ENCODE measurements at places on chromosomes 5 and 9.

- DNase-seq = no peak
These were observed 164.4 kb upstream of the EDIL3 start for GRCh38 chr5:84549054-84549453.

DNA sequence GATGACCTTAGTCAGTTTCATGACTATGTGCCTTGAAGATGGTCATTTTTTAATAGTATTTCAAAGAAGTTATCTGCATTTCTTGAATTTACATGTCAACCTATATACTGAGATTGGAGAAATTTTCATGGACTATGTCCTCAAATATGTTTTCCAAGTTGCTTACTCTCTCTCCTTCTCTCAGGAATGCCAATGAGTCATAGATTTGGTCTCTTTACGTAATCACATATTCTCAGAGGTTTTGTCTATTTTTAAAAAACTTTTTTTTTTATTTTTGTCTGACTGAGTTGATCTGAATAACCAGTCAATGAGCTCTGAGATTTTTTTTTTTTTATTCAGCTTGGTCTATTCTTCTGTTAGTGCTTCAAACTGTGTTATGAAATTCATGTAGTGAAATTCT lies 374.7 kb upstream of the GRIN3A start:
- no peak for DNase-seq

DNA sequence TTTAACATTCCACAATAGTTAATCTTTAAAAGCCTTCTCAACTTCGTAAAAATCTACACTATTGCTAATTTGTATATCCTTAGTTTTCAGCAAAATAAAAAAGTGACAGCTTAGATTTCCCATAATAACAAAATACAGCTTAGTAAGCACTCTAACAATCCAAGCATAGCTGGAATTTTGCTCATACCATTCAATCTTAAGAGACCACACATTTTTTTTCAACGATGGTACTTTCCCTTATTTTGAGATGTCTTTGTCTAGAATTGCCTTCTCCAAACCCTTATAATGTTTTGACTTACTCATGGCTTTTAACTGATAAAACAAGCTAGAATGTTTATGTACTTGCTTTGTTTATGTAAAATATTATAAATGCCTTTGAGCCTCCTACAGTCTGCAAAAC lies 65.6 kb downstream of the HOMER1 start:
- DNase-seq = no peak

DNA sequence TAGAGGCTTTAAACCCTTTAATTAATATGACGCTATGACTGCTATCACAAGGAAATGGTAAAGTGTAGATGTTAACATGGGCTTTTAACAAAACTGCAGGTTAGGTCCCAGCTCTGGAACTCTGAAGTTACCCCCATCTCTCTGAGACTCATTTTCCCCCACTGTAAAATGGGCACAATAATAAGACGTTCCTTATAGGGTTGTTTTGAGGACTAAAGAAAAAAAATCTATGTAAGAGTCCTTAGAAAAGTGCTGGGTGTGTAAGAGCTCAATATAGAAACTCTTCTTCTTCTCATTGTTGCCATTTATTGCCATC lies 45.8 kb upstream of the STK32A start:
- DNase-seq = no peak

GRCh38 chr5:172412724-172413286 lies 41.5 kb downstream of the SH3PXD2B start:
- no peak for DNase-seq

GRCh38 chr5:81505672-81506071 lies 111.7 kb upstream of the ACOT12 start:
- no peak for DNase-seq

DNA sequence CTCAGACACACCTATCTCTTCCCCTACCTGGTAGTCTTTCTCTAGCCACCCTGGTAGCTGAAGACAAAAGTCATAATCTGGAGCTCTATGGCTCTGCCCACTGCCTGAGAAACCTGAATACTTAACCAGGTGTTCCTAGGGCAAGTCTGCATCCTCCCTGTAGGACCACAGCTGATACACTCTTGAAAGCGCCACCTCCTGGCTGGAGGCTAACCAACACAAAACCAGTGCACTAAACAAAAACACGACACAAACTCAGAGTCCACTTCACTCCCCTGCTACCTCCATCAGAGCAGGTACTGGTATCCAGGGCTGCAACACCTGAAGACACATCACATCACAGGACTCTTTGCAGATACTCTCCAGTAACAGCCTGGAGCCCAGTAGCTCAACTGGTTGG lies 84.6 kb upstream of the ANXA1 start:
- no peak for DNase-seq
